HT-29 (cell line): ENCODE measurements at places on chromosomes 3 and 15.

DNA sequence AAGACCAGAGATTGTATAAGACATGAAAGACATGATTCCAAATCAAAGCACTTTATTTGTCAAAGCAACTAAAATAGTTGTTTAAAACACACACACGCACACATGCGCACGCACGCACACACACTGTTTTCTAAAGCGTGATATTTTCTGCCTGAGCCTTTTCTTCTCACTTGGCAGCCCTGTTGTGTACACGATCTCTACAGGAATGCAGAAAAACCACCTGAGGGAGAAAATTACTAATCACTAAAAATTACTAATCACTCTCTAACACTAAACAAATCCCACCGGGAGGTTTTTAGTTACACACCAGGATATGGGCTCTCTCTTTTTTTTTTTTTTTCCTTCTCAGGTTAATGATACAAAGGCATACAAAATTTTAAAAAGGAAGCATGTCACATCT, 160.1 kb upstream of the ATP11B start:
- DNase-seq: no peak

GRCh38 chr3:128787256-128788253, 61.6 kb downstream of the RAB7A start:
- peak; percentile 91 for DNase-seq

DNA sequence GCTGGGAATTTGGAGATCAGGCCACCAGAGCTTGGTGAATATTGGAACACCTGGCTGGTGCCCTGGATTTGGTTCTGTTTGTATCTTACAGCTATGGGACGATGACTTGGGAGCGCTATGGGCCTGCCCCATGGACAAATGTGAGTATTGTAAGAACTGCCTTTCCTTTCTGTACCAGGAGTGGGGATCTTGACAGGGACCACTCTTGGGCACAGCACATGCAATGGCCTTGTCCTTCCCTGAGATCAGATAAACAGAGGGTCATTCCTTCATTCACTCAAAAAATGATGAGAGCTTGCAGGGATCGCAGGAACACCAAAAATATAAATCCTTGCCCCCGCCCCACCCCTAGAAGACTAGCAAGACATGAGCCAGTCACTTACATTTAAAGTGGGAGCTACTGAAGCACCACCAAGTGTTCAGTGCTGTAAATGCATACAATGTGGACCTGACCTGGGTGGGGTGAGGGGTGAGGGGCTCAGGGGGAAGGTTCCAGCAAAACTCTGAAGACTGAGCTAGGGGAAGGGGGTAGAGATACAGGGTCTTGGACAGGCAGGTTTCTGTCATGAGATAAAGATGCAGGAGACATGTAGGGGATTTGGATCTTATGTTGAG, 2.7 kb upstream of the CRELD1 start:
- no peak for DNase-seq

DNA sequence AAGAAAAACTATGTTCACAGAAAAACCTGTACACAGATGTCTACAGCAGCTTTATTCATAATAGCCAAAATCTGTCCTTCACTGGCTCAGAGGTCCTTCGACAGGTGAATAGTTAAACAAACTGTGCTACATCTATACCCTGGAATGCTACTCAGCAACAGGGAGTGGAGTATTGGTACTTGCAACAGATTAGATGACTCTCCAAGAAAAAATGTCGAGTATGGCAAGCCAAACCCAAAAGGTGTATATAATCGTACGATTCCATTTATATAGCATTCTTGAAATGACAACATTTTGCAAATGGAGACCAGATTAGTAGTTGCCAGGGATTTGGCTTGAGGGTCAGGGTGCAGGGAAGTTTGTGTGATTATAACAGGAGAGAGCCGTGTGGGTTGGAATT, 22.4 kb upstream of the RGMA start:
- DNase-seq: no peak

- DNase-seq: no peak
These were observed 83.9 kb upstream of the CDV3 start for GRCh38 chr3:133489466-133490085.

- DNase-seq: no peak
These were observed 71.9 kb upstream of the FEZF2 start for GRCh38 chr3:62445275-62445674.

GRCh38 chr15:36210426-36210825, 369.0 kb upstream of the CDIN1 start:
- no peak for DNase-seq

DNA sequence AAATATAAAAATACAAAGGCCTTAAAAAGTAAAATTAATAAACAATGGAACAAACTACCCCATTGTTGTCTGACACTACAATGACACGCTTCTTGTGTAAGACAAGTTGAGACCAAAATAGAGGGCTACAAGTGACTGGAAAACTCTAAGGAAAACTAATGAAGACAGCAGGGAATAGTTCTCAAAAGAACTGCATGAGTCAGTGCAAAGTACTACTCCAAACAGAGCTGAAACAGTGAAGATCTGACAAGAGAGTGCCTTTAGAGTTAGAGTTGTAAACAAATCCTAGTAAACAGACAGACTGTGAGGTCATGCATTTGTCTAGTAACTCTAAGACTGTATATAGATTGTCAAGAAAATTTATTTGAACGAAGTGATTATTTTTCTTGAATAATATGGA, 233.9 kb downstream of the BBX start:
- no peak for DNase-seq

GRCh38 chr3:148820361-148821245, 7.0 kb upstream of the CPB1 start:
- peak; percentile 35 for DNase-seq

DNA sequence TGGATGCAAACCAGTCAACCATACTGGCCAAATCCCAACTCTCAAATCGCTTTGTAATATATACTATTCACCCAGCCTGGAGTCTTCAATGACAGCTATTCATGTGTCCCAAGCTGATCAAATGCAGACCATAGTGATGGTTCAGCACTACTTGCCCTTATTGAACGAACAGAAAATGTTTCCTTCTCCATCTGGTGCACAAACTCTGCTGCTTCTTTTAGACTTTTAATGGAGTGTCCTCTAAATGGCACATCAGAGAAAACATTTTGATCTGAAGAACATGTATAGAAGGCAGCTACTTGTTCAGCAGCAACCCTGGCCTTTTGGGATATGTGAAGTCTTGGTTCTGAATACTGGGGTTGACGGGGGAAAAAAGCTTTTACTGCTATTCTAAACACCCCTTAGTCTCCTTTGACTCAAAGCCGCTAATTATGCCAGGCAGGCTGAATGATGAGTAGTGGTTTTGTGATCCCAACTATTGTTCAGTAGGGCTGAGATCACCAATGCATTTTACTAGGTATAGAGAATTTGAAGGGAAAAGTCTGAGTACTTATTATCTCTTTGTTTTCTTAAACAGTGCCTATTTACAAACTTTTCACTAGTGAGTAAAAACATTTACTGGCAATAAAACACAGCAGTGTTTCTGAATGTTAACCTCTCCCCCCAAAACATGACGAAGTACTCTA, 781.2 kb downstream of the ROBO1 start:
- no peak for DNase-seq
